ENCODE measurements at places on chromosomes 1 and 21. TPM values are rescaled to one million over a fixed set of nuclear protein-coding genes. Genes with fewer than 3 reads are reported as not detected.

SLC16A4 gene
- 37.3 TPM for total RNA-seq

TMEM51 gene
- 28.6 TPM for total RNA-seq

TNFRSF18 gene
- total RNA-seq: 0.15 TPM

TFF3 gene
- not detected for total RNA-seq

CCDC185 gene
- not detected for total RNA-seq

WNT9A gene
- total RNA-seq: 9.0 TPM

PIGR gene
- total RNA-seq: not detected

C4BPA gene
- total RNA-seq: 0.52 TPM

IL12RB2 gene
- total RNA-seq: 0.12 TPM

E2F2 gene
- total RNA-seq: 2.2 TPM

BMP8A gene
- 0.22 TPM for total RNA-seq

S100A16 gene
- total RNA-seq: 548 TPM

All from A549 treated with Mapracorat at 1 μM for 4 hours (cell line).